ENCODE measurements at places on chromosomes 5 and 9.

DNA sequence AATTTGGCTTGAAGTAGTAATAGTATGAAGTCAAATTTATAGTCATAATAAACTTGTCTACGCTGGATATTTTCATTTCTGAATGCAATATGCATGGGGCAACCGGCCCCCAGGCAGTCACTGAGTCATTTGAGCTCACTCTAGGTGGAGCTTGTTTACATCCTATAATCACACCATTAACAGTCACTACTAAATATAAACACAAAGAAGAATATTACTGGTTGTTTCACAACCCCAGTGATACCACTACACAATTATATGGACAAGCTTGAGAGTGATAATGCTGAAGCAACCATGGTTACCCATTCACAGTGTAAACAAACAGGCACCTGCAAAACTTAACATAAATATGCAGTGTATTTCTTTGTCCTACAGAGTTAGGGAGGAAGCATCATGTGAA is 68.7 kb downstream of the MARCHF3 start:
- no peak for DNase-seq

GRCh38 chr5:74386571-74387334 is 253.8 kb downstream of the ENC1 start:
- DNase-seq, result peak; percentile 89

- DNase-seq, result no peak
Observed at GRCh38 chr5:104977529-104977928, 1414.9 kb upstream of the NUDT12 start.

DNA sequence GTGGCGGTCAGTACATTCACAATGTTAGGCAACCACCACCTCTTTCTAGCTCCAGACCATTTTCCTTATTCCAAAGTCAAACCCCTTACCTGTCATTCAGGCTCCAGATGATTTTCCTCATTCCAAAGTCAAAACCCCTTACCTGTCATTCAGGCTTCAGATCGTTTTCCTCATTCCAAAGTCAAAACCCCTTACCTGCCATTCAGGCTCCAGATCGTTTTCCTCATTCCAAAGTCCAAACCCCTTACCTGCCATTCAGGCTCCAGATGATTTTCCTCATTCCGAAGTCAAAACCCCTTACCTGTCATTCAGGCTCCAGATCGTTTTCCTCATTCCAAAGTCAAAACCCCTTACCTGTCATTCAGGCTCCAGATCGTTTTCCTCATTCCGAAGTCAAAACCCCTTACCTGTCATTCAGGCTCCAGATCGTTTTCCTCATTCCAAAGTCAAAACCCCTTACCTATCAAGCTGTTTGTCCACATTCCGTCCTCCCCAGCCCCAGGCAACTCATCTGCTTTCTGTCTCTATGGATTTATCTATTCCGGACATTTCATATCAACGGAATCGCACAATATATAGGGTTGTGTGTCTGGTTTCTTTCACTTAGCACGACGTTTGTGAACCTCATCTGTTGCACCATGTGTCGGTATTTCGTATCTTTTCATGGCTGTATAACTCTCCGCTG is 5.2 kb downstream of the PLEKHG4B start:
- DNase-seq, result no peak

- peak; percentile 67 for DNase-seq
Observed at GRCh38 chr9:87606841-87607521, 109.3 kb downstream of the DAPK1 start.

GRCh38 chr9:77544546-77544945 is 103.6 kb downstream of the GNA14 start:
- no peak for DNase-seq

DNA sequence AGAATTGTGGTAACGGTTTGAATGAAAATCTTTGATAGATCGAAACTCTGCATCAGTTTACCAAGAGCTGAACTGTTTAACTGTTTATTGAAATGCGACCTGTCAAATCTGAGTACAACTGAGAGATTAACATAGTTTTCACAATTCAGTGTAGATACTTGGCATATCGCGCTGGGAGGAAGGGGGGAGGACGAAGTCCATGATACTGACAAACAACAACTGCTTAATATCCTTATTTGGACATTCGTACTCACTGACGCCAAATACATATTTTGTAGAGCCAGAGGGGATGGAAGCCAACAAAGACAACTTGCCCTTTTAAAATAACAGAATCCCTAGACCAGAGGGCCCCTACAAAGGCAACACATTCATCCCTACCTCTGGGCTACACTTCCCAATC is 93.2 kb downstream of the GLIS3 start:
- no peak for DNase-seq

GRCh38 chr5:20522905-20523482 is 535.0 kb upstream of the CDH18 start:
- no peak for DNase-seq

- DNase-seq, result no peak
Observed at GRCh38 chr5:138663009-138663408, 87.8 kb upstream of the HSPA9 start.

DNA sequence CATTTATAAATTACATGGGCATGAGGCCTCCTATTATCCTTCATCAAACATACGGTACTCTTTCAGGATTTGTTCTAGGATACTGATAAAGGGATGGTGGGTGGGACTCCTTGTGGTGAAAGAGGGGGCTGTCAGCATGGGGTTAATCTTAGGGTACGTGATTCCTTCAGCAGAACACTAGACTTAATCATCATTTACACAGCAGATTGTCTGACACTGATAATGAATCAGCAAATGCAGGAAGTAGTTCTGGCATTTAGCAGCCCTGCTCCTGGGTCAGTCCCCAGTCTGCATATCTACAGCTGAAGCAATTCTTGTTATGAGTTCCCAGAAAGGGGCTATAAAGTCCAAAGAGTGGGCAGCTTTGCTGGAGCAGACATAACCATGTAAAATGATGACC is 384.6 kb downstream of the SPOCK1 start:
- DNase-seq, result peak; percentile 57

DNA sequence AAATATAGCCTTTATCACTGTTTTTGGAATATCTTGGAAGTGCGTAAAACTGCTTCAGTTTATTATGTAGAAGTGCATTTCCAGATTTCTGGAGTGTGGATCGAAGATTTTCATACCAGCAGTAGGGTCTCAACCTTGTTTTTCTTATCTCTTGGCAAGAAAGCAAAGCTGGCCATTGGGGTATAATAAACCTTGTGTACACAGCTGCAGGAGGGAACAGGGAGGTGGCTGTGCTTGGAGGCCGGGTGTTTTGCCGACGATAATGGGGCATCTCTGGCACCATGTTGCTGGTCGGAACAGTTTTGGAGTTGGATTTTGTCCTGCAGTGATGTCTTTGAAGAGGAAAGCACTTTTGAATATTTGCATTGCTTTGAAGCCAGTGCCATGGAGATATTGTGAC is 308.8 kb upstream of the DMRT1 start:
- DNase-seq, result no peak

GRCh38 chr5:110224050-110224449 is 502.4 kb downstream of the TMEM232 start:
- no peak for DNase-seq

- DNase-seq, result peak; percentile 62
Observed at GRCh38 chr5:143775258-143775657, 36.7 kb upstream of the HMHB1 start.

- peak; percentile 43 for DNase-seq
Observed at GRCh38 chr5:5497152-5497788, 74.8 kb downstream of the ICE1 start.

GRCh38 chr5:93008502-93009207 is 572.4 kb downstream of the NR2F1-AS1 start:
- DNase-seq, result peak; percentile 57

DNA sequence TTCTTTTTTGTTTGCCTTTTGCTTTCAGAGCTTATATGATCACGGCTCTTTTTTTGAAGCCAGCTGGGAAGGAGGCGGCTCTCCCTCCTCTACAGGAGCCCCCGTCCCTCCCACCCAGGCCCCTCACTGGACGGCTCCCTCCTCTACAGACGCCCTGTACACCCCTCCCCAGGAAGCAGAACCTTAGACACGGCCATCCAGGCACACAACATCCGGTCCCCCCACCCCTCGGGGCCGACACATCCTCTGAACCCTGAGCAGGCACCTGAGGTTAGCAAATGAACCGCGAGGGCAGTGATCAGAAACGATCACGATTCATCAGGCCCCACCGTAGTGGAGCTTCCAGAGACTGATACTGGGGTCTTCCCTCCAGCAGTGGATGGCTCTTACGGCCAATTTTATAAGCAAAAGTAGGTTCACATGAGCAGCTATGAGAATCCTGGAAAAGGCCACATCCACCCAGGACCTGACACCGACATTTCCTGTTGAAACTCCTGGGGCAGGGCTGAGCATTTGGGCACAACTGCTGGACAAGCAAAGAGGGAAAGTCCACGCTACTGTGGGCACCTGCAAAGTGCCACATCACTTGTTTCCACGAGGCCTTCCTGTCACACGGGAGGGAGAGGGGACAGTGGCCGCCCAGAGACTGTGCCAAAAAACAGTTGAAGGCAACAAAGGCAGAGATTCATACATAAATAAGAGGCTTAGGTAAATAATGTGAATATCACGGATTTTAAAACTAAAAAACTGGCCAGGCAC is 78.9 kb downstream of the SEMA4D start:
- no peak for DNase-seq

DNA sequence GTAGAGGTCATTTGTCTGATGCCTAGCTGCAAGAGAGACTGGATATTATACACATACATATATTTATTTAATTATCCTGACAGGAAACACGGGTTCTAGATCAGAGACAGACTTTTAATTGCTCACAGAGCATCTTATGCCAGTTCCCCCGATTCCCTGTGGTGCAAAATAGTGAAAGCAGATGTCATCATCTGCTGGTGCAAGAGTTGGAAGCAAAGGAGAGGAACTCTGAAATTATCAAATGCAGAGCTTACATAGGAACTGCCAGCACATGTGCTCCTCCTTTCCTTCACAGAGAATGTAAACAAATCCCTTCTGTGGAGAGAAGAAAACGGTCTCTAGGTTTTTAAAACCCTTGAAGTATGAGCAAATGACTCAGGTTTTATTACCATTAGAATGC is 69.3 kb downstream of the DTWD2 start:
- DNase-seq, result peak; percentile 62

GRCh38 chr5:139551191-139551889 is 9.8 kb upstream of the UBE2D2 start:
- DNase-seq, result no peak

- no peak for DNase-seq
Observed at GRCh38 chr9:98774746-98775145, 21.6 kb downstream of the ANKS6 start.

- DNase-seq, result no peak
Observed at GRCh38 chr9:37157726-37158377, 37.5 kb downstream of the ZCCHC7 start.

DNA sequence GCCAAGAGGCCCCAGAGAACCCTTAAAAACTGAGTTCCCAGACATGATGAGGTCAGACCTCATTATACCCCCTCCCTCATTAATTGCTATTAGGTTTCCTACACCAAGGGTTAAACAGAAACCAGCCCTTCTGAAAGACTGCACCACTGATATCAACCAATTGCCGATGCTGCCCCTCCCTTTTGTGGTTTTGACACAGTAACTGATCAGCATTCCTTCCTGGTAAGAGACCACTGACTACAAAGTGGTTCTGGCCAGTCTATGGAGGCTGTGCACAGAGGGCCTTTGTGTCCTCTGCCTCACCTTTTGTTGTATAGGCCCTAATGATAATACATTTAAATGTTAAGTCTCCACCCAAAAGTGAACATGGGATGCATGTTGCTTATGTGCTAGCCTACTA is 201.5 kb downstream of the FRMD3 start:
- no peak for DNase-seq

GRCh38 chr5:81971111-81971711 is 612 bp upstream of the ATG10 start:
- no peak for DNase-seq

GRCh38 chr9:77751341-77752091 is 103.4 kb upstream of the GNA14 start:
- peak; percentile 97 for DNase-seq

DNA sequence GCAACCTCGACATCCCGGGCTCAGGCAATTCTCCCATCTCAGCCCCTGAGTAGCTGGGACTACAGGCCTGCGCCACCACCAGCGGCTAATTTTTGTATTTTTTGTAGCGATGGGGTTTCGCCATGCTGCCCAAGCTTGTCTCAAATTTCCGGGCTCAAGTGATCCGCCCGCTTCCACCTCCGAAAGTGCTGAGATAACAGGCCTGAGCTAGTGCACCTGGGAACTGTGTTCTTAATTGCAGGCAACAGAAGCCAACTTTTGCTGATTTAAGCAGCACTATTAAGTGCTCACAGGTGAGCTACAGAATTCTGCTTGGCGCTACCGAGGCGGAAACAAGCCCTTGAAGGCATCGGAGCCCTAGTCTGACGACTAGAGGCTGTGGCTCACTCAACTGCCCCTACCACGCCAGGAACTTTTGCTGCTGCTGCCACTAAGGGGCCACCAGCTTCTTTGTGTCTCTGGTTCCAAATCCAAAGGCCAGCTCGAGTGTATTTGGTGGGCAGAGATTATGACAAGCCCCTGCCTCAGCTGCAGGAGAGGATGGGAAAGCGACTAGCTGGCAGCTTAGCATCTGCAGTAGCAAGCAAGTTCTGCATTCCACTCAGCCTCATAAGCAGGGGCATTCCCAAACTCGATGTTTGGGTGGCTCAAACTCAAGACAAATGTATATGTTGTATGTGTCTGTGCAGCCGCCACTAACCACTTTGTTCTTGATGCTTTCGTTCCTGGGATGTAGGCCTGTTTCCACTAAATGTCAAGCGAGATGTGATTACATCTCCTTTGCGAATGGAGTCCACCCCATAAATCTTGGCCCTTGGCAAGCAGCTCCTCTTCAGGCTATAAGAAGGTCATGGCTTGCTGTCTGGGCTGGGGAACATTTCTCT is 10.6 kb upstream of the HMCN2 start:
- no peak for DNase-seq

DNA sequence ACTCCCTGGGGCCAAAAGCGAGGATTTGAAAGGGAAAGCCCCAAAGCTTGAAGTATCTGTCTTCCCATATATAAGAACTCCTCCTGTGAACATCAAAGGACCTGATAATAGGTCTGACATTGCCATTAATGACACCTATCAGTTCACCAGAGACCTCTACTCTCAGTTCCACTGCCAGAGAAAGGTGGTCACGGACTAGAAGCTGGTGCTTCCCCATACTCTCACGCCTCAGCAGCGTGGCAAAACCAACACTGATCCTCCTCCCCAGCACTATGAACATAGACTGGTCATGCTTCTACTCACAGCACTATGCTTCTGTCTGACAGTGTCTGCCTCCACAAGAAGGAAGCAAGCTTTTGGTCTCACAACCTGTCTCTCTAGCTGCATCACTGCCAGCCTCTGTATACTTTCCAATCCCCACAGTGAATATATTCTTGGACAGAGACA is 37.9 kb downstream of the NRG2 start:
- DNase-seq, result no peak

- no peak for DNase-seq
Observed at GRCh38 chr5:163089230-163089629, 348.2 kb upstream of the CCNG1 start.

- peak; percentile 97 for DNase-seq
Observed at GRCh38 chr9:125233678-125234077, 7.5 kb downstream of the HSPA5 start.

DNA sequence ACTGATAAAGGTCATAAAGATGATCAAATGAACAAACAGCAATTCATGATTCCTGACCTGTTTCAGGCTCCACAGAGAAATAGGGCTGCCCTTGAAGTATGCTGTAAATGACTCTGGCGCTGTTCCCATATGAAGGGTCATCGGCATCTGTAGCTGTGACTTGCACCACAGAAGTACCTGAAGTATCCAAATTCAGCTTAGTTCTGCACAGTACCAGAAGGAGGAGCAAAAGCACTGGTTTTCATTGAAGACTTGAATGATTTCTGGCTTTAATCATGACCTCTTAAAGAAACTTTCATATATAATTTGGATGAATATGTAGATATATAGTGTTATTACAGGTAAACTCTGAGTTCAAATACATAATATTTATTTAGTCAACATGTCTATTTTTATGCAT is 109.1 kb downstream of the CDH10 start:
- no peak for DNase-seq

Data from fibroblast of upper back skin (primary cell).